ENCODE measurements at places on chromosomes 7 and 10.

- no peak for DNase-seq
These were observed 27.3 kb downstream of the AGAP3 start for GRCh38 chr7:151113344-151114150.

DNA sequence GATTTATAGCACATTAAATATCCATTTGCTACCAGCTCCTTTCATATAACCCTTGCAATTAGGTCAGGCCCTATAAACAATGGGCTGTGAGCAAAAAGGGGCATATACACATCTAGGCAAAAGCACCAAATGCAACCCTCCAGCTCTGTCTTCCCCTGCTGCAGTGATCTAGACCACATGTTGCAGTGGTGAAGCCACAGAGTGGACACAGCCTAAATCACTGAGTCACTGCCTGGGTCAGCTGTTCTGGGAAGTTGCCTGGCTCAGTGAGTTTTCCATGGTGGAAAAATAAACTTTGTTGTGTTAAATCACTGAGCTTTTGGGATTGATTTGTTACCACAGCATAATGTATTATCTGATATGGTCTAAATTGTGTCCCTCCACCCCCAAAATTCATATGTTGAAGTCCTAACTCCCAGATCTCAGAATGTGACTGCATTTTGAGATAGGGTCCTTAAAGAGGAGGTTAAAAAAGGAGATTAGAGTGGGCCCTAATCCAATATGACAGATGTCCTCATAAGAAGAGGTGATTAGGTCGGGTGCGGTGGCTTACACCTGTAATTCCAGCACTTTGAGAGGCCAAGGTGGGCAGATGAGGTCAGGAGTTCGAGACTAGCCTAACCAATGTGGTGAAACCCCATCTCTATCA is 70.4 kb downstream of the ZFAND4 start:
- no peak for DNase-seq

- DNase-seq = no peak
These were observed 30.0 kb upstream of the TRIL start for GRCh38 chr7:28988091-28988490.

- DNase-seq = no peak
These were observed 228.2 kb downstream of the NSUN6 start for GRCh38 chr10:18423058-18423637.

GRCh38 chr10:99172128-99172738 is 63.4 kb downstream of the HPSE2 start:
- DNase-seq = no peak

DNA sequence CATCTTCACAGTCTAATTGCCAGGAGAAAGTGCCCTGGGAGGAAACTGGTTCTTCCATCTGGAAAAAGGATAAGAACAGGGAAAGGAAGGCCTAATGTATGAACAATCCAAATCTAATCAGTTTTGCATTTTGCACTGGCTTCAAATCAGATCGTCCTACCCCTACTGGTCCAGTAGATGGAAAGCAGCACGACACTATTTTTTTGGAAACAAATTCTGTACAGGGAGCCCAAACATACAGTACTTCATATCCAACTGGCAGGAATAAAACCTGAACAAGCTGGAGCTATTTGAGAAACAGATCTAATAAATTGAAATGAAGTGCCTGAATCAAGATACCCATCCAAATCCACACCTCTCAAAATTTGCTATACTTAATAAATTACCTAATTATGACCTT is 36.5 kb downstream of the ETV1 start:
- DNase-seq = no peak

DNA sequence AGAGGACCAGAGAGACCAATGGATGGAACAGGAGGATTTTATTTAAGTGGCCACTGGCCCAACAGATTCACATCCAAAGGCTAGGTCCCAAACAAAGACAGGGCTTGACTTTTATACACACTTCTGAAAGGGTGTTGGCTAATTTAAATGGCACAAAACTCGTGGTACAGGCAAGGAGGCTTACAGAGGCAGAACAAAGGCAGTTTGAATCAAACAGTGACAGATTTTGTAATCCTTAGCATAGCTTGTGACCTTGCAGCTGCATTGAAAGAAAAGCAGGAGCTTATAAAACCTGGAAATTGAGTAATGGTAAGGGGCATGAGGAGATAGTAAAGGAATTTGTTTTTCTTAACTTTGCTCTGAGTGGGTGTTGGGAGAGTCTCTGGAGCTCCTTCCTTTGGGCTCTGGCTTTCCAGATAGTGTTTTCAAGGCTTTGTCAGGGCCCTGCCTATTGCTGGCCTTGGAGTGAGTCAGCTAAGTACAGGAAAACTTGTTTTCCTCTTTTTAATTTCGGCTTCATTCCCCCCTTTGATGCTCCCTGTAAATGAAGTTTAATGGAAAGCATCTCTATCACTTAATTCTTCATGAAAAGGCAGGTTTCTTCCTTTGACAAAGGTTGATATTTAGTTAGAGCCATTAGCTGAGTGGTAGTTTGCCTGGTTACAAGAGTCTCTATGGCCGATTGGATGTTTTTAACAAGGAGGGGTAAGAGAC is 96.9 kb downstream of the TRIM24 start:
- no peak for DNase-seq

DNA sequence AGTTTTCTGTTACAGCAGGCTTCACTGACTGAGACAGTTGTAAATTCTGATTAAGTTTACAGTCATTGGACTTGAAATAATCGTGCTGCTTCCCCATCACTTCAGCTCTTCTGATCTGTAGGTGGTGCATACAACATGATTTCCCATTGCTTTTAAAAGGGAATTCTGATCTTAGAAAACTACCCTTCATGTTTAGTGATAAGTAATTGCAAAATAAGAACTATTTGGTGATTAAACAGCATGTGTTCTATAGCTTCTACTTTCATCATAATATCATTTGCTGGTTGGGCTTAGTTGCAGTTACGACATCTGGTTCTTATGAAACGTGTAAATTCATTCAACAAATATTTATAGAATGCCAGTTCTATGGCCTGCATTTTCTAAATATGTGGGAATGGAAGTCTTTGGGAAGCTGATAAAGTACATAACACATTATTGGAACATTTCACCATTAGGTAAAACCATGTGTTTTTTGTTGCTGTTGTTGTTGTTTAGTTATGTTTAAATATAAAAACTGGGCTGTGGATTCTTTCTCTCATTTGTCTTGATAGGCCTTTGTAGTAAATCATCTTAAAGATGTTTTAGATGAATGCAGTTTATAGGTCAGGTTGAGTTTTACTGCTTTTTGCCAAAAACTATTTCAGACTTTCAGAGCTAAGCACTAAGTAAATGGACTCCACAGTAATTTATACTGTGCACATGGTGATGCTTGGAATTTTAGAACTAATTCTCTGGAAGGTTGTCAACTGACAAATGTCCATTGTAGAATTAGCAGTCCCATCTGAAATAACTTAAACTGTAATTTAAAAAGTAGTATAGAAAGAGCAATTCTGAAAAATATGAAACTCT is 13.1 kb downstream of the GNAI1 start:
- DNase-seq = no peak

Data from aorta (tissue), 5 donors.